NCI-H2171 (cell line): ENCODE measurements at places on chromosomes 2 and 18.

DNA sequence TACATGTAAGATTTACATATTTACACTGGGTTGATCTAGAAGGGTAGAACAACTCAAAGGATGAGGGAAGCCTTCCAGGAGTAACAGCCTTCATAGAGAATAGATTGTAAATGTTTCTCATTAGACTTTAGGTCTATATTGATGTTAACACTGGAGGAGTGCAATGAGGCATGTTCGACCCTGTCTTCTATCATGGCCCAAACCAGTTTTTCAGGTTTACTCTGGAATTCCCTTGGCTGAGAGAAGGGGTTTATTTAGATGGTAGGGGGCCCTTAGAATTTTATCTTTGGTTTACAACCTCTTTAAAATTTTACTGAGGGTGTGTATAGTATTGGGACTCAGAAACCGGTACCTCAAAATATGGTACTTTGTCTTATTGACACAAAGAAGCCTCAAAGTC lies 634.9 kb upstream of the PIK3C3 start:
- no peak for DNase-seq

GRCh38 chr2:11420190-11420589 lies 45.8 kb downstream of the E2F6 start:
- no peak for DNase-seq

DNA sequence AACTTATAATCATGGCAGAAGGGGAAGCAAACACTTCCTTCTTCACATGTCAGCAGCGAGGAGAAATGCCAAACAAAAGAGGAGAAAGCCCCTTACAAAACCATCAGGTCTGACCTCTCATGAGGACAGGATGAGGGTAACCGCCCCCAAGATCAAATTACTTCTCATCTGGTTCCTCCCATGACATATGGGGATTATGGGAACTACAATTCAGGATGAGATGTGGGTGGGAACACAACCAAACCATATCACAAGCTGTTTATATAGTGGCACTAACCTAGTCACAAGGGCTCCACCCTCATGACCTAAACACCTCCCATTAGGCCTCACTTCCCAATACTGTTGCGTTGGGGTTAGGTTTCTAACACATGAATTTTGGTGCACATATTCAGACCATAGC lies 110.0 kb downstream of the OSBPL6 start:
- peak; percentile 62 for DNase-seq

GRCh38 chr2:134393075-134393461 lies 139.2 kb downstream of the MGAT5 start:
- no peak for DNase-seq

DNA sequence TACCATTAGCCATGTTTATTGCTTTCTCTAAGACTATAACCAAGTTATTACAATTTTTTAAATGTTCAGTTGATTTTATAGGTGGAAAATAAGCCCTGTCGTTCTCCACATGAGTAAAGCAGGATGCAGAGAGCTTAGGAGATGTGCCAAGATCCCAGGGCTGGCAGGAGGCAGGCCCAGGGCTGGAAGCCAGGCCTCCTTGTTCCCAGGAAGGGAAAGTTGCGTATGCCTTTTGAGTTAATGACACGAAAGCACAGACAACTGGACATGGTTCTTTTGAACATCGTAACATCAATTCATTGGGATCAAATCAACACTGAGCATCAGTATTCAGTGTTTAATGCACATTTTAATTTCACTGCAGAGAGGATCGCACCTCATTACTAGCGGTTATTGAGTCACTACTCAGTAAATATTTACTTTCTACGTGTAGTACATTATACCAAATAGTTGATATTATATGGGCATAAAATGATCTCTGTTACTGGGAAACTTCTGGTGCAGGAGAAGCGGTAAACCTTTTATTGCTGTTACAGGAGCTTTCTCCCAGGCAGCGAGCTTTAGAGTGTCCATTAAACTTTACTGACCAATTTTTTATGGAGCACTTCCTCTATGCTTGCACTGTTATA lies 60.0 kb downstream of the RNF144A start:
- no peak for DNase-seq

DNA sequence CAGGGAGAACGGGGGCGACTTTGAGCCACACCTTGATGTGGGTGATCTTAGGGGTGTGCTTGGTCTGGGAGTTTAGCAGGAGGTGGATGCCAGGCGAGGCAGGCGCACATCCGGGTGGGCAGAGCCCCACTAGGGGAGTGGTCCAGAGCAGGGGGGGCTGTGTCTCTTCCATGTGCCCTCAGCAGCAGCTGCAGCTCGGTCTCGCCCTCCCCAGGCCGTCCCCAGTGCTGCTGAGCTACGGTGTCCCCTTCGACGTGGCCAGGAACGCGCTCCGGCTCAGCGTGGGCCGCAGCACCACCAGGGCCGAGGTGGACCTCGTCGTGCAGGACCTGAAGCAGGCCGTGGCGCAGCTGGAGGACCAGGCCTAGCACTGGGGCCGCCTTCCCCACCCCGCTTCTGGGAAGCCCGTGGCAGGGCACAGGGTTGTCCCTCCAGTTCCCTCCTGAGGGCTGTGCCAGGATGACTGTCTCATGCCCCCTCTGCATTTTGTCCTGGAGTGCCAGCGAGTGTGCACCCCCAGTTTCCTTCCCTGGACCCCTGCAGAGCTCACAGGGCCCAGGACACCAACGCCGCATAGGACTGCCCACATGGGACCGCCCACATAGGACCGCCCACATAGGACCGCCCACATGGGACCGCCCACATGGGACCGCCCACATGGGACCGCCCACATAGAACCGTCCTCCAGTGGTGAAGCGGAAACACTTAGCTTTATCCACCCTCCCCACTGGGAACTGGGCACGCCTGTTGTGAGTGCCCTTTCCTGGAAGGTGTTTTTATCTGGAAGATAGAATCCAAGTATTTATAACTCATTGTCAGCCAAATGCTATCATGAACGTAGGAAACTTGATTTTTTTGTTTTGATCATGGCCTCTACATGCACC lies 1.9 kb upstream of the ESPNL start:
- DNase-seq, result no peak
